Stimulated activated CD8-positive, alpha-beta memory T cell treated with anti-CD3 and anti-CD28 coated beads, Interleukin-15, amount 100 ng/mL, for 24 hours (primary cell): ENCODE measurements at places on chromosomes 16 and 17.

GRCh38 chr16:10067406-10067805 lies 114.8 kb downstream of the GRIN2A start:
- no peak for DNase-seq

GRCh38 chr16:84079664-84080063 lies 37.1 kb upstream of the SLC38A8 start:
- DNase-seq: no peak

GRCh38 chr17:49904893-49905292 lies 57.0 kb upstream of the TAC4 start:
- DNase-seq: no peak

- DNase-seq: no peak
These were observed 1.3 kb upstream of the GJC1 start for GRCh38 chr17:44831371-44831770.
